Fibroblast of skin of back (primary cell): ENCODE measurements at places on chromosomes 16 and 17.

GRCh38 chr17:68892658-68893057, 62.5 kb downstream of the ABCA8 start:
- no peak for DNase-seq

- peak; percentile 75 for DNase-seq
These were observed 31.5 kb downstream of the RBL2 start for GRCh38 chr16:53465606-53466280.

DNA sequence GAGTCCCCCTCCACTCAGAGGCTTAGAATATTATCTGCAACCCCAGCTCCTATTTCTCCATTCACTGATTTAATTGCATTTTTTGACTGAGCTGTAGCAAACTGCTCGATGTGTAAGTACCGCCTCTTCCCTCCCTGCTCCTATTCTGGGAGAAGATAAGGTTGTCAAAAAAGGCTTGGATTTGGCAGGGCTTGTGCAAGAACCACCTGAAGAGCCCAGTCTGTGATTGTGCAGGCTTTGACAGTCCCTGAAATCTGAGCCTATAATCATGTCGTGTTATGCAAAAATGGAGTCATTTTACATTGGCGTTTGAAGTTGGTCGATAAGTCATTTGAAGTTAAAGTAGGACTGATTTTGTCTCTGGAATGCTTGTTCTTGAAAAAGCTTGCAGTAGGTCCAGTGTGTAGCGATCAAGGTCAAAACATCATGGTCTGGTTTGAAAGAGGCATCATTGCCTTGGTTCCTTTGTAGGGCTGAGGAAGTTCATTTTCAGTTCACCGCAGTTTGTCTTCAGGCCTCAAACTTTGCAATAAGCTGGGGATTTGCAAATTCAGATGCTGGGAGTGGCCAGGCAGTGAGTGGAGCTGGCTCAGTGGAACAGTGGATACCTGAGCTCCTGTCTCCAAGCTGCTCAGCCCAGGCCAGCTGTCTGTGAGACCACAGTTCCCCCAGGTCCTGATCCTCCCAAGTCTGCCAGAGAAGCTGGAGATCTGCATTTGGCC, 68.8 kb downstream of the KATNIP start:
- DNase-seq: no peak

- DNase-seq: peak; percentile 58
These were observed 105.1 kb downstream of the CHD9 start for GRCh38 chr16:53159781-53160436.

DNA sequence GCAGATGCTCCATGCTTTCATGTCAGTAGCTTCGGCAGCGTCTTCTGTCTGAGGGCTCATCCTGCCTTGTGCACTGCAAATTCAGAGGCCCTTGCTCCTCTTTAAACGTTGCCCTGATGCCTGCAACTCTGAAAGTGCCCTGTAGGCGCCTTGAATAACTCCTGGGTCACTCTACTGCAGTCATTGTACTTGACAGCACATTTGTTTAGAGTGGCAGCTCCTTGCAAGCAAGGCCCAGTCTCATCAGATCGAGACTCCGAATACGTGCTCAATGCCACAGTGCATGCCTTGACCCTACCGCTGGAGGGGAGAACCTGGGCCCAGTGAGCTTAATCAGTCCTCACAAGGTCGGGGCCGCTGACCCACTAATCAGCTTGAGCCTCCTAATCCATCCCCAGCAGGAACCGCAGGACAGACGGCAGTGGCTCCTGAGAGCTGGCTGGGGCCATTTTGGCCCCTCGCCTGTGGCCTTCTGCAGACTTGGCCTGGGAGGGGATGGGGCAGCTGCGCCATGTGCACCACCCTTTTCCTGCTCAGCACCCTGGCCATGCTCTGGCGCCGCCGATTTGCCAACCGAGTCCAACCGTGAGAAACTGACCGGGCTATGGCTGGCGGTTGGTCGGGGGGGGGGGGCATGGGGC, at the start of gene PRCD:
PRCD (plus strand) TSS at position 414 of the 641 bp plus-strand sequence; CDS start at position 512, 98 bp downstream.
- no peak for DNase-seq

DNA sequence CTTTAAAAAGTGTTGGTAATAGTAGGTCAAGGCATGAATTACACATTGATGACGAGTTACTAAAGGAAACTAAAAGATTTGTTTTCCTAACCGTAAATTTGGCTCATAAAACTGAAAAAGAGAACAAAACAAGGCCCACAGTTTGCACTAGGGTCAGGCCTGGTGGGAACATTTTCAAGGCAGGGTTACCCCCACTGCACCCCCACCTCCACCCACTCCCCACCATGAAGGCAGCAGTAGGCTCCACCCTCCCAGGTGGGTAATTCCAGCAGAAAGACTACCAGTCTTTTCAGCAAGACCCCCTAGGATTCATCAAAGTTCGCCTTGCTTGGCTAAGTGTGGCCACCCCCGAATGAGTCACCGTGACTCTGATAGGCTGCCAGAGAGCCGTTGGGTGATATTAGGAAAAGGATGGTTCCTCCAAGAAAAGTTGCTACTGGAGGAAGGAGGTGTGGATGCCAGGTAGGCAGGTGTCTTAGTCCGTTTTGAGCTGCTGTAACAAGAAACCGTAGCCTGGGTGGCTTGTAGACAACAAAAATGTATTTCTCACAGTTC, 8.6 kb downstream of the DNAAF1 start:
- DNase-seq: no peak

GRCh38 chr17:19495828-19496528, 37.7 kb upstream of the SLC47A1 start:
- no peak for DNase-seq

DNA sequence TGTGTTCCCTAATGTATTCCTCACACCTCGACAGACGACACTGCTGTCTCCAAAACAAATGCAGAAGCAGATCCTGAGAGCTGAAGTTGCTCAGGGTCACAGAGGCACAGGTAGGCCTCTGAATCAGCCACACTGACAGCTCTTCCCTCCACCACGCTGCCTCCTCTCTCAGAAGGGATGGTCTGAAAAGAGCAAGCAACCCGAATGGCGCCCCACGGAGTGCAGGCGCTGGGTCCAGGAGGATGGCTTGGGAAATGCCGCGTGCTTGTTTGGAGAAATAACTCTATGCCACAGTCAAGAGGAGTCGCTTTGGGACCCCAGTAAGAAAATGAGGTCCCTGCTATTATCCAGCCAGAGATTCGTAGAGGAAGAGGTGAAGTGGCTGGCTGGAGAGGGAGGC, 15.9 kb downstream of the CYB561 start:
- no peak for DNase-seq

DNA sequence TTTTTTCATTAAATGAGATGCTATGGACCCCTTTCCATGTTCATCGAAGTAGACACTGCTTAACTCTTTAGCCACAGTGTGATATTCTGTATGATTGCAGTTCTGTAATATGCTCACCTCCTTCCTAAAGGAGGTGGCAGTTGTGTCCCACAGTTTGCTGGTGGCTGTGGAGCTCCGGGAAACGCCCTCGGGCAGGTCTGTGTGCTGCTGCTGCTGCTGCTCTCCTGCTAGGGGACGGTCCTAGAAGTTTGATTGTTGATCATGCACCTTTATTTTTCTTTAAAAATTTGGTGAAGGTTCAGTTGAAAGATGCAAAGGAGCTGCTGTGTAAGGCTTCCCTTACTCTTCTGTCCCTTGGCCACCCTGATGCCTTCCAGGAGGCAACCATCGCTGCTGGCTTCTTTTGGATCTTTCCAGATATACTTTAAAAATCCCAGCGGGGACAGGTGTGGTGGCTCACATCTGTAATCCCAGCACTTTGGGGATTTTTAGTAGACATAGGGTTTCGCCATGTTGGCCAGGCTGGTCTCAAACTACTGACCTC, 8.4 kb upstream of the CLEC18A start:
- no peak for DNase-seq

DNA sequence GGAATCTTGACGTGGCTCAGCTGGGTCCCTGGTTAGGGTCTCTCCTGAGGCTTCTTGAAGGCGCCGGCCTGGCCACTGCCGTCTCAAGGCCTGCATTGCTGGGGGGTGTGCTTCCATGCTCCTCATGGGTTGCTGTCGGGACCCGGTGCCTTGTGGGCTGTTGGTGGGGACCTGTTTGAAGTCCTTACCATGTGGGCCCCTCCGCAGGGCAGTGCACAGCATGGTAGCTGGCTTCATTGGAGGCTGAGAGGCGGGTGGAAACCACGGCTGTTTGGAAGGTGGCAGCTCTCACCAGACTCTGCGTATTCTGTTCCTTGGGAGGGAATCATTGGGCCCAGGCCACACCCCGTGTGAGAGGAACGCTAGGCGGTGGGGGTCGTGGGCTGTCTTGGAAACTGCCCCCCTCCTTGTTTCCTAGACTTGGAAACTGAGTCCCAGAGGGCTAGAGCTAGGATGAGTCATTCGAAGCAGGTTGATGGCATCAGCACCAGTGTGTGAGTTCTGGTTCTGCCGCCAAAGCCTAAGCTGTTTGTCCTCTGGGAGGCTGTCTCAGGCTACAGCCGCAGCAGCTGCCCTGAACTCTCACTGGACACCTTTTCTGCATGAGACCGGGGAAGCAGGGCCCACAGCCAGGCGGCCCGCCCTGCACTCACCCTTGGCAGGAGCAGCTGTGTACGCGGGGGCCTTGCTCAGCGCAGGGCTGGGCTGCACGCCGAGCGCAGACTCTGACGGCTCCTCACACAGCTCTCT, 35.2 kb downstream of the ZNF750 start:
- DNase-seq: no peak

- DNase-seq: no peak
These were observed 231.6 kb upstream of the RBFOX1 start for GRCh38 chr16:7101054-7101453.

DNA sequence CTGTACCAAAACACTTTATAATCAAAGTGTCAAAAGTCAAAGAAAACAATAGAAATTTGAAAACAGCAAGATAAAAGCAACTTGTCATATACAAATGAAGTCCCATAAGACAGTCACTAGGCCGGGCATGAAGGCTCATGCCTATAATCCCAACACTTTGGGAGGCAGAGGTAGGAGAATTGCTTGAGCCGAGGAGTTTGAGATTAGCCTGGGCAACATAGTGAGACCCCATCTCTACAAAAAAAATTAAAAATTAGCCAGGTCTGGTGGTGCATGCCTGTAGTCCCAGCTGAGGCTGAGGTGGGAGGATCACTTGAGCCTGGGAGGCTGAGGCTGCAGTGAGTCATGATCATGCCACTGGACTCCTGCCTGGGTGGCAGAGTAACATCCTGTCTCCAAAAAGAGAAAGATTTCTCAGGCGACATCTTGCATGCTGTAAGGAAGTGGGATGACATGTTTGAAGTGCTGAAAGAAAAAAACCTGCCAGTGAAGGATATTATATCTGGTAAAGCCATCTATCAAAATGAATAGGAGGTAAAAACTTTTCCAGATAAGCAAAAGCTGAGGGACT, 98.7 kb upstream of the NACA2 start:
- DNase-seq: peak; percentile 60

GRCh38 chr17:16989230-16989952, 17.5 kb upstream of the TNFRSF13B start:
- DNase-seq: no peak

DNA sequence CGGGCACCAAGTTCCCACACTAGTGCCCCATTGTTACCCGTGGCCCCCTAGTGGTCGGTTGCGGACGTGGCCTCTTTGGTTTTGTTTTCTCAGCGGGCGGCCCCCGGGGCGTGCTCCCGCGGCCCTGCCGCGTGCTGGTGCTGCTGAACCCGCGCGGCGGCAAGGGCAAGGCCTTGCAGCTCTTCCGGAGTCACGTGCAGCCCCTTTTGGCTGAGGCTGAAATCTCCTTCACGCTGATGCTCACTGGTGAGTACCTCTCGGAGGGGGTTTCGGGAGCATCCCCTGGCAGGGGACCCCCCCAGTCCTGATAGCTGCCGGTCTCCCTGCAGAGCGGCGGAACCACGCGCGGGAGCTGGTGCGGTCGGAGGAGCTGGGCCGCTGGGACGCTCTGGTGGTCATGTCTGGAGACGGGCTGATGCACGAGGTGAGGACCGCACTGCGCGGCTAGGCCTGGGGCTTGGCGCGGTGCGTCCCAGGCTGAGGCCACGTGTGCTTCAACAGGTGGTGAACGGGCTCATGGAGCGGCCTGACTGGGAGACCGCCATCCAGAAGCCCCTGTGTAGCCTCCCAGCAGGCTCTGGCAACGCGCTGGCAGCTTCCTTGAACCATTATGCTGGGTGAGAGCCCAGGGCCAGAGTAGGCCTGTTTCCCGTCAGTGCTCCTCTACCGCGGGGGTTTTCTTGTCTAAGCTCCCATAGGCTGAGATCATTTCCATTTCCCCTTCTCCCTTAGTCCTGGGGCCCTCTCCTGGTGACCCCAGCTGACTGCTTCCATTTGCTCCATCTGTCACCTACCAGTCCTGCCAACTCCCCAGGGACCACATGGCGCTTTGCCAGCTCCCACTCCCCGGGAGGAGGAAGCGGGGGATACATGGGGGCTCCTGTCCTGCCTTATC, 1.7 kb downstream of the SPHK1 start:
- DNase-seq: peak; percentile 83

- no peak for DNase-seq
These were observed 104.0 kb downstream of the MRM1 start for GRCh38 chr17:36705283-36705795.
